ENCODE measurements at places on chromosomes 2 and 18.

DNA sequence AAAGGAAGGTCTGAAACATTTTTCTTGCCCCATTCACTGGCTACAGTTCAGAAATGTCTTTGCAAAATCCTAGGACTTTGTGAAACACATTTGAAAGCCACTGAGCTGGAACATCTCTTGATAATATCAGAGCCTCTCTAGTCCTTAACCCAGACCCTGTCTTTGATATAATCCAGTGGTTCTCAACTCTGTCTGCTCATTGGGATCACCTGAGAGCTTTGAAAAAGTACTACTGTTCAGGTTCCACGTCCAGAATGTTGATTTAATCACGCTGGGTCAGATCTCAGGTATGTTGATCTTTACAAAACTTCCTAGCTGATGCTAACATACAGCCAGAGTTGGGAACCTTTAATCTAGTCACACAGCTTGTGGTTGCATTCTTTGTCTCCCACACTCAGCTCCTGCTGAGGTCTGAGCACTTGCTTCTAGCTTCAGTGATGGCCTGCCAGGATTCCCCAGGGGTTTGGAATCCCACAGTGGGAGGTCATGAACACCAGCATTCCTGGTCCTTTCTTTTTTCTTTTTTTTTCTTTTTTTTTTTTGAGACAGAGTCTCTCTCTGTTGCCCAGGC is 262.7 kb downstream of the SETBP1 start:
- H3K4me3 ChIP-seq, result no peak overlapping the region
- H3K36me3 ChIP-seq, result no peaks in the 10 kb centered on the region
- H3K27ac ChIP-seq, result no peak overlapping the region
- peaks cover 9% of the 10 kb centered on the region for H3K4me1 ChIP-seq

- no peaks in the 10 kb centered on the region for H3K4me1 ChIP-seq
- H3K36me3 ChIP-seq, result no peaks in the 10 kb centered on the region
- no peaks in the 10 kb centered on the region for H3K27me3 ChIP-seq
- no peak overlapping the region for H3K4me3 ChIP-seq
- no peak overlapping the region for H3K27ac ChIP-seq
Observed at GRCh38 chr2:234705108-234705507, 208.2 kb upstream of the ARL4C start.

DNA sequence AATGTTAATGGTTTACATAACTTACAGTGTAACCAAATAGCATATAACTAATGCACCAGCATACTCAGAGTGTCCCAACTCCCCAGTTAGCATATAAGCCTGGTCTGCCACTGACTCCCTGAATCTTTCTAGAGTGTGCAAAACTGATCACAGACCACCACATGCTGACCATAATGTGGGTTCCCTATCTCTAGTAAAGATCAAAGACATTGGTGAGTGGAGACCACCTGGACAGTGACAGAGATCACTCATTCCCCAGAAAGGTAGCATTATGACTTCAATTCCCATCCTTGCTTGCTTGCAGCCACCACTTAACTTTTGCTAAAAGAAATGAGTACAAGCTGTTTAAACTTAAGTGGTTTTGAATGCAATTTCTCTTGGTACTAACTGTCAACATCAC is 39.0 kb downstream of the KANSL1L start:
- H3K4me1 ChIP-seq, result no peaks in the 10 kb centered on the region
- no peak overlapping the region for H3K27ac ChIP-seq
- DNase-seq, result no peak
- H3K36me3 ChIP-seq, result no peaks in the 10 kb centered on the region
- no peak overlapping the region for H3K4me3 ChIP-seq

DNA sequence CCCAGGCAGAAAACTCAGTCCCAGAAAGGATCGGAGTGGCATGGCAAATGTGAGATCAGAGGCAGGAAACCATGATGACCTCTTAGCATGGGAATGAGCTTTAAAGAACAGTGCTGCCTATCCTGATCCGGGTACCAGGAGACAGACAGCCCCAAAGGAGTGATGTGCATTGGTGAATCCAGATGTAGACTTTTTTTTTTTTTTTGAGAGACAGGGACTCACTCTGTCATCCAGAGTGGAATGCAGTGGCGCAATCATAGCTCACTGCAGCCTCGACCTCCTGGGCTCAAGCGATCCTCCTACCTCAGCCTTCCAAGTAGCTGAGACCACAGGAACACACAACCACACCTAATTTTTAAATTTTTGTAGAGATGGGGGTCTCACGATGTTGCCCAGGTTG is 122.7 kb downstream of the VAPA start:
- peaks cover 46% of the 10 kb centered on the region for H3K4me1 ChIP-seq
- no peaks in the 10 kb centered on the region for H3K27me3 ChIP-seq
- no peak for DNase-seq
- H3K27ac ChIP-seq, result no peak overlapping the region
- no peaks in the 10 kb centered on the region for H3K36me3 ChIP-seq

DNA sequence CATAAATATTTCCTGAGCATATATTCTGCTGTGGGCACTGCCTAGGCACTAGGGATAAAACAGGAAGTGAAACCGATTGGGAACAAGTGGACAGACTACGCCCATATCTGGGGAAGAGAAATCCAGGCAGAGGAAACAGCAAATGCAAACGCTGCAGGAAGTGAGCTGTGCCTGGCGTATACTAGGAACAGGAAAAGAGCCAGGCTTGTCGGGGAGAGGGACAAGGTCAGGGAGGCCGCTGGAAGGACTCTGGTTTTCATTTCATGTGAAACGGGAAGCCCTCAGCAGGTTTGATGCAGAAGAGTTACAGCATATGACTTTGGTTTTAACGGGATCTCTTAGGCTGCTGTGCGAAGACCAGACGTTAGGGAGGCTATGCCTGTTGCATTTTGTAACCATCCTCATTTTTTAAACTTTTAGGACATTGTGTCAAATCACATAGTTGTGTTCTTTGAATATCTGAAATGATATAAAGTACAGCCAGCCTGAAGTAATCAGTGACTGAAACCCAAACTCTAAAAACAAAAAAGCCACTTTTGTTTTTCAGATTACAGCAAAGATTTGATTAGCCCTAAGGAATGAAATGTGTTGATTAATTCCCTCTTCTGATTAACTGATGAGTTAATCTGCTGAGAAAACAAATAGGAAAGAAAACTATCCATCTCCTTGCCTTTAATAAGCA is 110.2 kb upstream of the PIEZO2 start:
- H3K36me3 ChIP-seq, result no peaks in the 10 kb centered on the region
- H3K27ac ChIP-seq, result no peak overlapping the region
- peak; percentile 76 for DNase-seq
- H3K4me1 ChIP-seq, result peaks cover 3% of the 10 kb centered on the region

- no peaks in the 10 kb centered on the region for H3K36me3 ChIP-seq
- H3K4me3 ChIP-seq, result no peak overlapping the region
- DNase-seq, result no peak
- no peak overlapping the region for H3K27ac ChIP-seq
Observed at GRCh38 chr2:183242937-183243336, 118.7 kb downstream of the NUP35 start.

- peak overlapping the region; percentile 34 for H3K4me3 ChIP-seq
- peaks cover 6% of the 10 kb centered on the region for H3K4me1 ChIP-seq
- no peaks in the 10 kb centered on the region for H3K36me3 ChIP-seq
- DNase-seq, result no peak
- no peak overlapping the region for H3K27ac ChIP-seq
Observed at GRCh38 chr18:34221971-34222306, 2.8 kb downstream of the NOL4 start.

DNA sequence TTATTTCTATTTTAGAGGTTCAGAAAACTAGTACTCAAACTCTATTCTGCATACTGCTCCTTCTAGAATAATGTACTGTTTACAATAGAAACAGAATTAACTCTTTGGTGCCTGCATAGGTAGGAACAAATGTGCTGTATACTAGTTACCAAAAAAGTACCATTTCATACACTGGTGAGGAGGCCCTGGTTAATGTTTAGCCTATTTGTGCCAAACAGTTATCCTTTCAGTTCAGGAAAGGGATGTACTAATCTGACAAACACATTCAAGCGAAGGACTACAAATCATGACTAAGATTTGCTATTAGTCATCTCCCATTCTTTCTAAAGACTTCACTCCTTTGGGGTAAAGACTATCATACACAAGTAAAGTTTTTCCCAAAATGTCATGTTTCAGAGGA is 47.4 kb downstream of the EXOC6B start:
- H3K36me3 ChIP-seq, result no peaks in the 10 kb centered on the region
- no peaks in the 10 kb centered on the region for H3K27me3 ChIP-seq
- no peaks in the 10 kb centered on the region for H3K4me1 ChIP-seq
- no peak overlapping the region for H3K27ac ChIP-seq
- H3K4me3 ChIP-seq, result no peak overlapping the region

GRCh38 chr18:55318951-55319441 is 269.0 kb downstream of the TCF4 start:
- peak overlapping the region; percentile 94 for H3K27ac ChIP-seq
- peaks cover 24% of the 10 kb centered on the region for H3K4me1 ChIP-seq
- H3K4me3 ChIP-seq, result peak overlapping the region; percentile 59

- peaks cover 7% of the 10 kb centered on the region for H3K4me1 ChIP-seq
- DNase-seq, result no peak
- no peak overlapping the region for H3K4me3 ChIP-seq
- no peak overlapping the region for H3K27ac ChIP-seq
- no peaks in the 10 kb centered on the region for H3K36me3 ChIP-seq
Observed at GRCh38 chr2:191499874-191500565, 177.9 kb upstream of the NABP1 start.

DNA sequence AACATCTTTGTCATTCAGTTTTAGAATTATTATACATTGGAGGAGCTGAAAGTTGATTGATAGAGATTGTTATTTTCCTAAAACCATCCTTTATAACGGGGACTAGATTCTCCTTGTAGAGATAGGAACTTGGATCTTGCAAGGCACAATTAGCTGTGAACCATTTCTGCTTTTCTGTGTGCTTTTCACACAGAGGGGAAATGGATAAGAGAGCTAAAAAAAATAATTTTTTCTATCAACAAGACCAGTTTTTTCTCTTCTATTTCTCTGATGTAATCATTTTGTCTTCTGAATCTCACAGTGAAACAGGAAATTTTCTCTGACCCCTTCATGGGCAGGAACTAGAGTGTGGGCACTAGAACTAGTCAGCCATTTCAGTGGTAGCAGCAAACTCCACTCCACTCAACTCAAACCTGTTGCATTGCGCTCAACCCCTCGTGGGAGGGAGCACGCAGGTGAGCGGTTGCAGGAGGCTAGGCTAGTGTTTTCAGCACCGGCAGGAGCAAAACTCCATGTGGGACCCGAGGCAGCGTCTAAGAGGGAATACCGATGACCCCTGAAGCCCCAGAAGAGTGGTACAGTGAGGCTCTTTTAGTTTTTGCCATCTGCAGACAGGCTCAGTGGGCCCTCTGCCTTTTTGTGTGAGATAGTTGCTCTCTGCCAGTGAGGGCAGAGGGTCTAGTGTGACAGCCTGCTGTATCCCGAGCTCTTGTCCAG is 24.0 kb upstream of the SLC39A10 start:
- no peak for DNase-seq
- no peaks in the 10 kb centered on the region for H3K36me3 ChIP-seq
- H3K27me3 ChIP-seq, result no peaks in the 10 kb centered on the region
- H3K4me1 ChIP-seq, result no peaks in the 10 kb centered on the region
- no peak overlapping the region for H3K27ac ChIP-seq
- no peak overlapping the region for H3K4me3 ChIP-seq

- peak overlapping the region; percentile 80 for H3K4me3 ChIP-seq
- H3K36me3 ChIP-seq, result no peaks in the 10 kb centered on the region
- peak overlapping the region; percentile 97 for H3K27ac ChIP-seq
- no peaks in the 10 kb centered on the region for H3K27me3 ChIP-seq
- peak; percentile 84 for DNase-seq
Observed at GRCh38 chr18:3449512-3450011, 410 bp upstream of the TGIF1 start.

- no peaks in the 10 kb centered on the region for H3K36me3 ChIP-seq
- no peaks in the 10 kb centered on the region for H3K27me3 ChIP-seq
- H3K27ac ChIP-seq, result no peak overlapping the region
- no peak for DNase-seq
- H3K4me1 ChIP-seq, result no peaks in the 10 kb centered on the region
- no peak overlapping the region for H3K4me3 ChIP-seq
Observed at GRCh38 chr2:194464964-194465638, 1191.9 kb upstream of the SLC39A10 start.

DNA sequence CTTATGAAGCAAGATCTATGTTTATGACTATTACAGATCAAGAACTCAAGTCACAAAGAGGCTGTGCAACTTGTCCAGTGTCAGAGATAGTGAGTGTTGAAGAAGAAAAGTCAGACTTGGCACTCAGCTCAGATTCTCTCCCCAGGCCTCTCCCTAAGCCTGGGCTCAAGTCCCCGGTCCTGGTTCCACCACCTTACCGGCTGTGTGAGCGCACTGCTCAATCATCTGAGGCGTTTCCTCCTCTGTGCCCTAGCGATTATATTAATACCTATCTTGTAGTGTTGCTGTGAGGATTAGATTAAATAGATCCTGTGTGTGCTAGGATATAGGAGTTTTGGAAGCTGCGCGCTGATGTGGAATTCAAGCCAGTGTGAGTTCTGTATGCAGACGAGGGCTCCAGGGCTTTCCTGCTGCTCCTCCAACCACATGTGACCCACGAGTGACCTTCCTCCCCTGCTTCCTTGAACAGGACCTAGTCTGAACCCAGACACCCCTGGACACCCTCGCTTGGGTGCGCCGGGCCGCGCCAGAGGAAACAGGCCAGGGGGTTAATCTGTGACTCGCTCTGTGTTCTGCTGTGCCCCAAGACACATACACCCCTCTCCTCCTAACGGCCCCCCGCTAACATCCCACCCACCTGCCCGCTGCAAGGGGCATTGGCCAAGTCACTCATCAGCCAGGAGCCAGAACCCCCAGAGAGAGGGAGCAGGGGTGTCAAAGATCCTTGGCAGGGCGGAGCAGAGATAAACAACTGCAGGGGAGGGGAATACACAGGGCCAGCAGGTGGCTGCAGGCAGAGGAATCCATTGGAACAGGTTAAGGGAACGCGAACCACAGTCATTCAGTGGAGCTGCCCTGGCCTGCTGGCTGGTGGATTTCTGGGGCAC is 38.3 kb downstream of the TNS1 start:
- no peak overlapping the region for H3K27ac ChIP-seq
- no peaks in the 10 kb centered on the region for H3K36me3 ChIP-seq
- H3K27me3 ChIP-seq, result no peaks in the 10 kb centered on the region
- peaks cover 39% of the 10 kb centered on the region for H3K4me1 ChIP-seq

DNA sequence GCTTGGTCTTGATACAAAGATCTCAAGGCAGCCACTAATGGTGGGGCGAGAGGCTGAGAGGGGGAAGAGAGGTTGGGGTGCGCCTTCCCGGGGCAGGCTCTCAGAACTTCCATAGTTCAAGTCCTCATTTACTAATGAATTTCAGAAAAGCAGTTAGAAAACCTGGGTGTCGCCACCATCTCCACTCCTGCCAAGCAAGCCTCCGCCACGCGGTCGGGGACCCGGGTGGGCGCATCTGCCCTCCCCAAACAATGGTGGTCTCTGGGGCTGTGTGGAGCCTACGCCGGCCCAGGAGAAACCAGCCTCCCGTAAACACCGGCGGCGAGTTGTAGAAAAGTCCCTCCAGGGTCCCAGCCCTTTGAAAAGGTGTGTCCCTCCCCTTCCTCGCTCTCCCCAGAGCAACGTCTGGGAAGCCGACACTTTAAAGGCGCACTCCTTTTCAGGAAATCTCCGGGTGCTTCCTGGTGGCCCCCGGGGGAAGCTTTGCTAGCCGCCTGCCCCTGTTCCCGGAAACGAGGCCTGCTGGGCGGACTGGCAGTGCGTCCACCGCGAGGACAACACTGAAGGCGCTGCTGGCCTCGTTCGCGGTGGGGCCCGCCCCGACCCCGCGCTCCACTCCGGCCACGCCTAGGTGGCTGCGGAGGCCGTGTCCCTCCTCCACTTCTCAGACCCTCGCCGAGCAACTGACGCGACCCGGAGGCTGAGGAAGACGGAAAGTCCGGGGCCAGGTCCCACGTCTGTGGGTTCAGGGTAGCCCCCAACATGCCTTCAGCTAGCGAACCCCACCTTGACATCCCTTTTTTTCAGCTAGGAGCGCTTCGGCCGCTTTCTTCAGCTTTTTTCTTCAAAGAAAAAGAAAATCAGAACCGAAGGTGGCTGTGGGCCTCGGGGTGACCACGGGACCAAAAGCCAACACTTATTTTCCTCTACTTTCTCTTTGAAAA is 16.8 kb downstream of the EVX2 start:
- peak overlapping the region; percentile 27 for H3K4me3 ChIP-seq
- H3K27ac ChIP-seq, result no peak overlapping the region
- no peaks in the 10 kb centered on the region for H3K36me3 ChIP-seq

Data from testis (tissue), 5 donors.